Caco-2 (cell line): ENCODE measurements at places on chromosomes 5 and 9. TPM values are rescaled to one million over a fixed set of nuclear protein-coding genes. Genes with fewer than 3 reads are reported as not detected.

DNA sequence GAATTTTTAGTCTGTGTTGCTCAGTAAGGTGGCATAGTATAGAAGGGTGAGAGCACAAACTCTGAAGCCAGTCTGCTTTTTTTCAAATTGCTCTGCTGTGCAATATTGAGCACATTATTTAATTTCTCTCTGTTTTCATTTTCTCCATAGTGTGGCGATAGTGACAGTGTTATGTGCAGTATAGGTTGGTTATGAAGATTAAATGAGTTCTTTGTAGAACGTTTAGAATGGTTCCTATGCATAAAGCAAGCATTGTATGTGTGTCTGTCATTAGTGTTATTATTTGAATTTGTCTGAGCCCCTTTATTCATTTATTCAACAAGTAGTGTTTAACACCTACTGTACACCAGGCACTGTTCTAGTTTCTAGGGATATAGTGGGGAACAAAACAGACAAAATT is 9.2 kb downstream of the PRR16 start:
- no peaks in the 10 kb centered on the region for H3K27me3 ChIP-seq
- H3K36me3 ChIP-seq = no peaks in the 10 kb centered on the region
- H3K27ac ChIP-seq = no peak overlapping the region

DNA sequence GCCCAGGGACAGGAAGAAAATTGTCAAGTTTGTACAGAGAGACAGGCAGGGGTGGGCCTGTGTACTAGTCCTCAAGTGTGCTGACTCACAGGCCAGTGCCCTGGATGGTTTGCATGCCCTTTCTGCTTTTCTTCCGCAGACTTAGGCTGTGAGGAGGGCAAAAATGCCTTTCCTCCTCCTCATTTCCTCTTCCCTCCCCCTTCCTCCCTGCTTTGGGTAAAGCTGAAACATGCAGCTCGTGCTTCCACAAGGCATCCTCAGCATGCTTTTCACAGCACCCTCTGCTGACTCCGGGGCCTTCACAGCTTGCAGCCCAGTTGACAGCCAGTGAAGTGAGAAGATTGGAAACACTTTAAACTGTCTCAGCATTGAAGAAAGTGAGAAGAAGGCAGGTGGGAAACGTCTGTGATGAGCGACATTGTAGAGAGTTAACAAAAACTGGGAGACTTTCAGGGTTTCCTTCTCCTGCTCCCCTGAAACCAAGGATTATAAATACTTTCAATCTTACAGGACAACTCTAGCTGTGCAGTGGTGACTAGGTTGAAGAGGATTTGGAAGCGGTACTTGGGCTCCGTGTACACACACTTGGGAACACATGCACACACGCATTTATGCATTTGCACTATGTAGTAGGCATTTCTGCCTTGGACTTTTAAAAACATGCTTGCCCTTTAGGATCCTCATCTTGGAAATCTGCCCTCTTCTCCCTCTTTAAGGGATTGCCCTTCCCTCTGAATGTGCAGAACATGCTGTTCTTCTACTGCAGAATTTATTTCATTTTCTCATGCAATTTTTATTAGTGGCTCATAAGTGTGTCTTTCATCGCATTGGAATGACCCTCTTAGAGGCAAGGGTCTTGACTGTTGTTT is 138.8 kb downstream of the GRIA1 start:
- no peaks in the 10 kb centered on the region for H3K27me3 ChIP-seq
- H3K4me1 ChIP-seq = no peaks in the 10 kb centered on the region
- DNase-seq = no peak
- H3K4me3 ChIP-seq = no peak overlapping the region
- no peaks in the 10 kb centered on the region for H3K36me3 ChIP-seq

- H3K4me3 ChIP-seq = no peak overlapping the region
These were observed 32.7 kb upstream of the ADRA1B start for GRCh38 chr5:159883522-159883950.

DNA sequence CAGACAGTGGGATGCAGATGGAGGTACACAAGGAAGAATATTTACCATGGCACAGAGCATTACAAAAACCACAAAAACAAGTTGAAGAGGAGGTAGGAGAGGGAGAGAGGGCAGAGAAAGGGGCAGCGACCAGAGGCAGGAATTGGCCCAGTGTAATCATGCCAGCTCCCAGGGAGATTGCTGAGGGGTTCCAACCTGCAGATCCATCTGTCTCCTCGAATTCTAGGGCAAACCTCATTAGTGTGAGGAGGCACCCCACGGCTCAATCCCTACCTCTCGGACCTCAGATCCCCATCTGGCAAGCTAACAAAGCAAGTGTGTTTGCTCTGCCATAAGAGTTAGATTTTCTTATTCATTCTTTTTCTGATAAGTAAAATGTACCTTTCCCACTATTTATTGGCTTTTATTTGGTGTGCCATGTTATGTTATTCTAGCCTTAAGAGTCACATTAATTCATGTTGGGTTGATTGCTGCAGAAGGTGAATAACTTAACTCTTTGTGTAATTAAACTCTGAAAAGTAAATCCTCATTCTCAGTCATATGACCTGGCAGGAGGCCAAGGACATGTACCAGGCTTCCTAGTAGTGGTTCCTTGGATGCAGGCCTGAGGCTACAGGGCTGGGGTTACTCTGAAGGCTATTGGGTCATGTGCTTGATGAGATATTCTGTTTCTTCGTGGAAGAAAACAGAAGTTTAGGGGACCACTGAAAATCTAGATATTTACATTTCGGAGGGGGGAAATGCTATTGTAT is 315.2 kb upstream of the ATP10B start:
- DNase-seq = no peak
- H3K4me1 ChIP-seq = no peaks in the 10 kb centered on the region
- H3K27ac ChIP-seq = no peak overlapping the region
- H3K36me3 ChIP-seq = no peaks in the 10 kb centered on the region
- H3K27me3 ChIP-seq = no peaks in the 10 kb centered on the region

GRCh38 chr9:13278368-13279246 is 885 bp downstream of the MPDZ start:
- no peak overlapping the region for H3K4me3 ChIP-seq
- no peaks in the 10 kb centered on the region for H3K27me3 ChIP-seq
- no peak for DNase-seq
- no peaks in the 10 kb centered on the region for H3K4me1 ChIP-seq
- no peak overlapping the region for H3K27ac ChIP-seq
- H3K36me3 ChIP-seq = no peaks in the 10 kb centered on the region

DNA sequence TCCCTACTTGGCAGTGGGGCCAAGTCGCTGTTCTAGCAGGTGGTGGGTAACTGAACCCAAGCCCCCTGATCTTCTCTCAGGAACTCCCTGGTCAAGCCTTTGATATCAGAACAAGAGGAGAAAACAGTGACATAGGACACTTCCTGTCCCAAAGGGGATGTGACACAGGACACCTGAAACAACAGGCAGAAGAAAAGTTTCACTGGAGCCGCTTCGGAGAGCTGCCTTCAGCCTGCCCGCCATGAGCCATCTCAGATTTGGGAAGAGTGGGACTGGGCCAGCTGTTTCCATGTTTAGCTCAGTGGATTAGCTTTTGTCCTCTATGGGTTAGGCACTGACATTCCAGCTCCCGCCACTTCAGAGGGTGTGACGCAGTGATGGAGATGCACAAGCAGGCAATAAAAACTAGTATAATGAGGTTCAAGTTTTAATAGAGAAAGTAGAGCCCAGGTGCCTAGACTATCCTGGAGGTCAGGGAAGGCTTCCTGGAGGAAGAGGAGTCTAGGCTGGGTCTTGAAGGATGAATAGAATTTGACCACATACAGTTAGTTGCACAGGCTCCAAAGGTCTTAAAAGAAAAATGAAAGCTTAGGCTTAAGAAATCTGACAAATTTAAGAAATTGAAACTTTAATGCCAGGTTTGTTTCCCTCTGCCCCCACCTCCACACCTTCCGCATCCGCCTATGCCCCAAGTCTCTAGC is 104.1 kb upstream of the SPRY4 start:
- H3K36me3 ChIP-seq = no peaks in the 10 kb centered on the region
- no peak for DNase-seq
- no peaks in the 10 kb centered on the region for H3K27me3 ChIP-seq
- H3K27ac ChIP-seq = no peak overlapping the region
- H3K4me3 ChIP-seq = no peak overlapping the region

MYMK gene
- not detected in 2 replicates for total RNA-seq

SV2C gene
- not detected in 2 replicates for total RNA-seq

THOC3 gene
- total RNA-seq = 81.0 and 81.8 TPM in 2 replicates
